Retina (tissue), 1 donor: ENCODE measurements at places on chromosomes 13 and 19.
A peak's percentile ranks its signal among the peaks of the same experiment; 100 is the strongest.

DNA sequence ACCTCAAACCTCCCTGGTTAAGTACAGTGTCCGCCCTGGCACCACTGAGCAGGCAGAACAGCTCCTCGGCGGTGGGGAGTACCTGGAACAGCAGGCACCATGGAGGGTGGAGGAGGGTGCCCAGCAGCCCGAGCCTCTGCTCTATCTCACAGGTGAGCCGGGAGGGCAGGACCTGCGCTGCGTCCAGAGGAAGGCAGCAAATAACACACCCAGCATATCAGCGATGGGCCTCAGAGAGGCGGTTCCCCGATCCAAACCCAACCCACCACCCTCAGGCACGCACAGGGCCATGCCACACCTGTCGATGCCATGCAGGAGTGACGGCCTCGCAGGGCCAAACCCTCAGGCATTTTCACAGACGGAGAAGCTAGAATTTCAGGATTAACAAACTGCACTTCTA lies 11.8 kb downstream of the PEPD start:
- DNase-seq = no peak

DNA sequence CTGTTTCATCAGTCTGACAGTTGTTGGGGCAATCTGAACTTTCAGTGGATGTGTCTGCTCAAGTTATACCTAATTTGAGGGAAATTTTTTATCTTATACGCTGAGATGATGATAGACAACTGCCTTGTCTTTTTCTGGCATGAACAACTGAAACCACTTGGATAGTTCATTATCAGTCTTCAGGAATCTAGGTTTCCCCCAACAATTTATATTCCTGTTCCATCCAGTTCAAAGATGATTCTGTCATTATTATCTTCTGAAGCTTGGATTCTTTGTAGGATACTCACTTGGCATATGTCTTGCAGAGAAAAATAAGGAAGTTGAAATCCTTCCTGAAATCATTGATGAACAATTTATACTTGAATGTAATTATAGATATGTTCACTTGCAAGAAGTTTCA lies 193.7 kb downstream of the LMO7 start:
- no peak for DNase-seq

GRCh38 chr13:80558074-80558473 lies 217.1 kb upstream of the SPRY2 start:
- DNase-seq = no peak

DNA sequence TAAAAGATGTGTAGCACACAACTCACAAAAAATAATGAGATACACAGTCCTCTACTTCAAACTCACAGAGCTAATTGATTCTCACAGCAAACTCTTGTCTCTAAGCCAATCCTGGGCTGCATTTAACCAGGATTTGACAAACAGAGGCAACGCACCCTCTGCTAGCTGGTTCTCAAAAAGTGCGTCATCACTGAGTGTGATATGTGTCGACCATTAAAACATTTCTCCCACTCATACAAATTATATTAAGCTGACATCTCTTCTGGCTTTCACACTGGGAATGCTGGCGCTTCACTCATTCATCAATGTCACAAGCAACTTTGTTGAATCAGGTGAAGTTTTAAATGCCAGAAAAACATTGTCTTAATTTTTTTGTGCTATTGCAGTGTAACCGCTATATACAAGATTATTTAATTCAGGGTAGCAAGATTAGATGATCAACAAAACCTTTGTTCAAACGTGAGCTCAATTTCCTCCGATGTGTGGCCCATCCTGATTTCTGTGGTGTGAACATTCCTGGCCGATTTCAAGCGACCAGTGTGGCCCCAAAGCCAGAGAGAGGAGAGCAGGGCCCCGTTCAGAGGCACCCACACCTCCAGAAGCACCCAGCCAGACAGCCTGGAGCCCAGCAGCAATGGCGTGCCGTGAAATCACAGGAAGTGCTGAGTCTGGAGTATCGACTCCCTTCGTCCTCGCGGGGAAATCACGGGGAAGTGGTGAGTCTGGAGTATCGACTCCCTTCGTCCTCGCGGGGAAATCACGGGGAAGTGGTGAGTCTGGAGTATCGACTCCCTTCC lies 49.4 kb downstream of the RASA3 start:
- no peak for DNase-seq

DNA sequence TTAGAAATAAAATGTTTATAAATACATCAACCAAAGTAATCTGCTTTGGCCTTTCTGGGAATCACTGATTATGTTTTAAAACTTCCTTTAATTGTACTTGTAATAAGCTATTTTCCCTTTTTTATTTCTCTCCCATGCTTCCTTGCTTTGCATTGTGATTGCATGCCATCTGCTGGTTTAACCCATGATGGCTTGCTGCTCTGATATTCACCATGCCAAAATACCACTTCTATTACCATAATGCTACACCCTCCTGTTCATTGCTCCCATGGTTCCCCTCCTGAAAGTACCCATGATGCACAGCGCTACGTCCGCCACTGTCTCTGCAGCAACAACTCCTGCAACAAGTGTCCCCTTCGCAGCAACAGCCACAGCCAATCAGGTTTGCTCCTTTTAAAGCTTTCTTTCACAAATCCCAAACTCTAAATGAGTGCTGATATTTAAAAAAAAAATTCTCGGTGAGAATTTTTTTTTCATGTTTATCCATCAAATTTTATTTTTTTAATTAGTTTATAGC lies 67.7 kb upstream of the RAP2A start:
- DNase-seq = no peak

DNA sequence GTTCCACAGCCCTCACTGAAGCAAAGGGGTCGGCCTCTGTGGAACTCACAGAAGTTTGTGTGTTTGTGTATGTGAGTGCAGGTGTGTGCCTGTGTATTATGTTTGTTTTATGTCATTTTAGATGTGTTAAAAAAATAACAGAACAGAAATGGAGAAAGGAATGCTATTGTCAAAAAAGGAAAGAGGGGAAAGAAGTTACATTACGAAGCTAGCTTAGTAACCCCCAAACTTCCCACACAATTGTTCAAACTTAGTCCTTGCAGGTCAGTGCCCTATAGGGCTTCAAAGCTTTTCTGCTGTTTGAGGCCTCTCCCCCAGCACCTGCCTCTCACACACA lies 1505.6 kb upstream of the SLC10A2 start:
- DNase-seq = no peak

- no peak for DNase-seq
Observed at GRCh38 chr19:30804751-30805150, 432.6 kb downstream of the ZNF536 start.

DNA sequence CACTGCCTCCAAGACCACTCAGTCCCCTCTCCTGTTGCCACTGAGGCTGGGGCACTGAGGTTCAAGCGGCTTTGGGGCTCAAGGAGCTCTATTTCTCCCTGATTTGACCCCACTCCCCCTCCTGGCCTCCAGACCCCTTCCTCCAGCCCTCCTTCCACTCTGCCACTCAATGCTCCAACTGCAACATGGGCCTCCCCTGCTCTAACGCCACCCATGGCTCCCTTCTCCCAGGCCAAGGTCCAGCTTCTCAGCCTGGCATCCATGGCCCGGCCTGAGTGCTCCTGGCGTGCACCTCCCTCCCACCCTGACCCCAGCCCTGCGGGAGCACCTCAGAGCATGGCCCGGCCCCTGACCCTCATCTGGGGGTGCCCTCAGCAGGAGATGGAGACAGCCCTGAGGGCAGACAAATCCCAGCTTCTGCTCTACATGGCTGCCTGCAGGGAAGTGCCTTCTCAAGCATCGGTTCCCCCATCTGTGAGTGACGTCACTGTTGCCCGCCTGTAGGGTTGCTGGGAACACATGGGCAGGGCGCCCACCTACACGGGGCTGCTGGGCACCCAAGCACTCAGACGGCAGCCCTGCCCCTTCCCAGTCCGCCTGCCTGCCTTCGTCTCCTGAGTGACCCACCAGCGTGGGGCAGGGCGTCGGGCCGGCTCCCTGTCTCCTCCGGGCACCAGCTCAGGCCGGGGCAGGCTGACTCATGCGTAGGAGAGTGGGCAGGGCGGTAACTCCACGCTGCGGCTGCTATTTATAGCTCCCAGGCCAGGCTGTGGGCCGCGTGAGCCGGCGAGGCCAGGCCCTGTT lies 1.6 kb upstream of the DIRAS1 start:
- no peak for DNase-seq

DNA sequence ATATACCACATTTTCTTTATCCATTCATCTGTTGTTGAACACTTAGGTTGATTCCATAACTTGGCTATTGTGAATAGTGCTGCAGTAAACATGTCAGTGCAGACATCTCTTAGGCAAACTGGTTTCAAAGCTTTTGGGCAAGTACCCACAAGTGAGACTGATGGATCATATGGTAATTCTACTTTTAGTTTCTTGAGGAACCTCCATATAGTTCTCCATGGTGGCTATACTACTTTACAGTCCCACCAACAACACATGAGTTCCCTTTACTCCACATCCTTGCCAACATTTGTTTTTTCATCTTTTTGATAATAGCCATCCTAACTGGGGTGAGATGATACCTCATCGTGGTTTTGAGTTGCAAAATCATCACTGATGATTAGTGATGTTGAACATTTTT lies 8.5 kb downstream of the CYSLTR2 start:
- DNase-seq = no peak

GRCh38 chr19:20840371-20840770 lies 64.3 kb downstream of the ZNF66 start:
- DNase-seq = no peak

GRCh38 chr13:51262501-51263211 lies 40.5 kb downstream of the FAM124A start:
- DNase-seq = peak; percentile 30

DNA sequence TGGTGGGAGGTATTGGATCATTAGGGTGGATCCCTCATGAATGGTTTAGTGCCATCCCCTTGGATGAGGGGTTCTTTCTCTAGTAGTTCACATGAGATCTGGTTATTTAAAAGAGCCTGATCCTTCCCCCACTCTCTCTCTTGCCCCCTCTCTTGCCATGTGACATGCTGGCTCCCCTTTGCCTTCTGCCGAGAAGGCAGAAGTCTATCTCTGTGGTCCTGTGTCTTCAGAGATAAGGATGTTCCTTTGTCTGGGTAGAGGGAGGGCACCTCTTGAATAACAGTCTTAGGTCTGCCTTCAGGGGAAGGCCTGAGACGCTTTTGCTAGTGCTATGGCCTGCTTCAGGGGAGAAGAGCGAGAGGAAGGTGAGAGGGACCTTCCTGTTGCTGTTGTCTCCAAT lies 2.0 kb upstream of the ZDHHC20 start:
- DNase-seq = no peak

DNA sequence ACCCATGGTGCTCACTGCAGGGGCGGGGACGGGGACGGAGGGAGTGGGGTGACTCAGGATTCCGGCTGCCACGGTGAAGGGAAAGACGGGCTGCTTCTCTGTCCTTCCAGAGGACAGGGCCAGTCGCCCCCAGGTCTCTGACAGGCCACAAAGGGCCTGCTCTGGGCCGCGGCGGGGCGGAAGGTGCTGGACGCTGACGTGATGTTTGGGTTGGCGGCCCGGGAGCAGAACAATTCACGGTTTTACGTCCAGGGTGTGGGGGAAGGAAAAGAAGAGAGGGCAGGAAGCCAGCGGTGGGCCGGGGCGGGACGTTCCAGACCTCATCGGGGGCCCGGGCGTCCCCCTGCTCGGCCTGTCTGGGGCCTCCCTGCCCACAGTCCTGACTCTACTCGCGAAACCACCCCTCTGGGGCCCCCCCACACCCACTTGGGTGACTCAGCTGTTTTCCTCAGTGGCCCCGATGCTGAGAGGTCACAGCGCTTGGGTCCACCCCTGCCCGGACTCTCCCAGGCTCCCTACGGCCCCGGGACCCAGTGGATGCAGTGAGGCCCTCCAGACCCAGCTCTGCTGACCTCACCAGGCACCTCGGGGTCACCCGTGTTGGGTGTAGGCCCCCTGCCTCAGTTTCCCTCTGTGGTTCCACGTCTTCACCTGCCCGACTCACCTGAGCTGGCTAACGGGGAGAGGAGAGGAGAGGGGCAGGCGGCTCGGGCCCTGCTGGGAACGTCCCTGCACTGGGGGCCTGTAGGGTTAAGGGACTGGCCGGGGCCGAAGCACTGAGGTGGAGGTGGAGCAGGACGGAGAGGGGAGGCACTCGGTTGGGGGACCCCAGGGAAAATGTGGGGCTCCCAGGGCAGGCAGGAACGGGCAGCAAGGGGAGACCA lies 29.2 kb downstream of the PIP5K1C start:
- peak; percentile 38 for DNase-seq

DNA sequence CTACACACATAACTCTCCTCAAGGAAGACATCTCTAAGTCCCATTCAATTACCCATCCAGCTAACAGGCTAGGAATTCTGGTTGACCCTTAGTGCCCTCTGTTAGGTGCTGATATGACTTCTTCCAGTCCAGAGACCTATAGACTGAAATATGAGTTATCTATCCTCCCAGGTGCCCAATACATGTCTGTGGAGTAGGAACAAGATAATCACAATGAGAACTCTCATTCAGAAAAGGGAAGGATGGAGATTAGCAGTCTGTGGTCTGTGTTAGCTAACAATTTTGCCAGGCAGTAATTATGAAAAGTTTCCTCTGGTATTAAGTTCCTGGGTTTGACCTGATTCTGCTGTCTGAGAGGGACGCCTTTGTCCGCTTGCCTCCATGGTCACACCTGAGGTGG lies 44.2 kb upstream of the SLAIN1 start:
- no peak for DNase-seq

DNA sequence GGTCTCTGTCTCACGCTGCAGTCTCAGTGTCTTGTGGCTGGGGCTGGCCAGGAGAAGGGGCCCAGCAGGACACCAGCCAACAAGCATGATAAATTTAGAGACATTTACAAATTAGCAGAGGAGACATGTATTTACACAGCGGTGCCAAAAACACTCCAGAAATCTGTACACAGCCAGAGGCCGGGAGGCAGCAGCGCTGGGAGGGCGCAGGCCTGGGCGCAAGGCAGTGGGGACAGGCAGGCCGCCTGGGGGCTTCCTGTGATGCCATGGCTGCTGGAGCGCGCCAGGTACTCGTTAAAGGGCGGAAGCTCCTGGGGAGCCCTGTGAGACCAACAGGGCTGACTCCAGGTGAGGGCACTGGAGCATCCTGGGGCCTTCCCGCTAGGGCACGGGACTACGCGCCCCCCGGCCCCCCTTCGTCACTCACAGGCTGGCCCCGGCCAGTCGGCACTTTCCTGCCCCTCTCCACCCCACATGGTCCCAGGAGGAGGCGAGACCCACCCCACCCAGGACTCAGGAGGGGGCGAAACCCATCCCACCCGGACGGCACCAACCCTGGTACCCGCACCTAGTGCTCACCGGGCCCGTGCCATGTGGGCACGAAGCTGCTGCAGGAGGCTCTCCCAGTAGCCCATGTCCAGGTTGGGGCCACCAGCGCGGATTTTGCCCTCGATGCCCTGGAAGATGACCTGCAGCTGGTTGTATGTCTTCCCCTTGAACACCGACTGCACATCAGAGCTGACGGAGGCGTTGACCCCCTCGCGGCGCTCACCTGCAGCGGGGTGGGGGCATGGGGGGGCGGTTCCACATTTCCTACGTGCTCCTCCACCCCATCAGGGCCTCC lies 7.4 kb upstream of the TBXA2R start:
- DNase-seq = no peak
